Muscle of leg (tissue), 16 donors: ENCODE measurements at places on chromosomes 6 and 20. TPM values are rescaled to one million over a fixed set of nuclear protein-coding genes. Genes with fewer than 3 reads are reported as not detected.
A peak's percentile ranks its signal among the peaks of the same experiment; 100 is the strongest.

PTCRA gene
- polyA plus RNA-seq, result not detected

GRCh38 chr6:5294392-5295211 lies 33.3 kb downstream of the FARS2 start:
- DNase-seq, result peak; percentile 16

DNA sequence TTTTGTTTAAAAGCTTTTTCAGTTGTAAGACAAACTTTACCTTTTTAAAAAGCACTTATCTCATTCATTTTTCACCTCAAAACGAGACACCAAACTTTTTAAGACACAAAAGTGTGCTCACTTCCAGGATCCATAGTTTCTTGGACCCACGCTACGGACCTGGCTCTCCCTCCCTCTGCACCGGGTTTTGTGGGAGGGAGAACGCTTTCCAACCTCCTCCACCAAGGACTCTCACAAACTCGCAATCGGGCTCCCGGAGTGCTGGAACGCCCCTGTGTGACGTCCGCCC lies 436 bp downstream of the CAGE1 start:
- DNase-seq, result no peak

LINC00237 gene
- 0.14 TPM for polyA plus RNA-seq

- DNase-seq, result peak; percentile 28
These were observed 56.4 kb downstream of the LYRM4 start for GRCh38 chr6:5204376-5204775.

DNA sequence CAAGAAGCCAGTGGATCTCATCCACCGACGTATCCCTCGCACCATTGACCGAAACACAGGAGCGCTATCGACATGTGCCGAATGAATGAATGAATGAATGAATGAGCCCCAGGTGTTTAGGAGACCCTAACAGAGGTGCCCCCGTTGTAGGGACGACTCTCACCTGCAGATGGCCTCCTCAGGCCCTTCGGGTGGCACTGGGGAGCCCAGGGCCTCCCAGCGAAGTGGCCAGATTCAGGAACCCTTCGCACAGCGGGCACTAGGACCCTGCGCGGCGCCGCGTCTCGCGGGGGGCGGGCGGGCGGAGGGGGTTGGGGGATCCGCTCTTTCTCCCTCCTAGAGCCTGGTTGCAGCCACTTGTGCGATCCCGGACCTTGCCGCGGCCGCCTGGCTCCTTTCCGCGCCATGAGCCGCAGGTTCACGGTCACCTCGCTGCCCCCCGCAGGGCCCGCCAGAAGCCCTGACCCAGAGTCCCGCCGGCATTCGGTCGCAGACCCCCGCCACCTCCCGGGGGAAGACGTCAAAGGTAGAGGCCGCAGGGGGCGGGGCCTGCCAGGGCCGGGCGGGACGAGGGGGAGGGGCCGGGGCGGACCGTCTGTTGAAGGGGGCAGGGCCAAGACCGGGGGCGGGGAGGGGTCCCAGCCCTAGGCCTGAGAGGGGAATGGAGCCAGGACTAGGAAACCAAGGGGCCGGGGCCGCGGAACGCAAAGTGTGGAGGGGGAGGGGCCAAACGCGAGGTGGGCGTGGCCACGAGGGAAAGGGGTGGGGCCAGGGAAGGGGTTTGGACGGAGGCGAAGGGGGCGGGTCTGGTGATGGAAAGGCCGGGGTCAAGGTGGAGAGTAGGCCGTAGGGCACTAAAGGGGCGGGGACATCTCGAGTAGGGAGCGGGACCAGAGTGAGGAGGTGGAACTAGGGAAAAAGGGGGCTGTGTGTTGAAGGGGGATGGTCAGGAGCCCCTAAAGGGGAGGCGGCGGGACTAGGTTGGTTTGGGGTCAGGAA lies 7.4 kb upstream of the SLC12A5 start:
- DNase-seq, result no peak

DNA sequence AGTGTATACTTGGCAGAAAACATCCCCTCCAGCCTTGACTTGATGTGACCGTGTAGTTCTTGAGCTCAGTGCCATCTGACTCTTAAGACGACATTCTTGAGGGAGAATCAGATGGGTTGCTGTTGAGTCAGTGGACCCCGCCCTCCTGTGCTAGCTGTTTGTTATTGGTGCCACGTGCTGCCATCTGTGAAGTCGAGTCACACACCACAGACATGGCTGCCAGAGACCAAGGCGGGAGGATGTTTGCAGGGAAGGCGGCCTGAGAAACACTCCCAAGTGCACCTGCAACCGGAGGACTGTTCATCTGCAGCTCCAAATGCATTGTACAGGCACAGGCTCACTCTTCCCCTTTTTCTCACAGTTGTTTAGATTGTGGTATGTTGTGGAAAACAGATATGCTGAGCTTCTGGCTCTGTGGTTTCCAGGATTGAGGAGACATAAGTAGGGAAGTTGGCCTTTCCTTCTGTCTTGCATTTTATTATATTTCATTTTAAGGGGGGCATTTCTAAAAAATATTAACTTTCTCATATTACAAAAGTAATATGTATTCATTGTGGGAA lies 345.3 kb upstream of the ZFP64 start:
- no peak for DNase-seq

GRCh38 chr6:159939591-159940016 lies 29.3 kb upstream of the IGF2R start:
- DNase-seq, result no peak

- DNase-seq, result no peak
These were observed 46.3 kb downstream of the OR2B2 start for GRCh38 chr6:27865850-27866356.

DNA sequence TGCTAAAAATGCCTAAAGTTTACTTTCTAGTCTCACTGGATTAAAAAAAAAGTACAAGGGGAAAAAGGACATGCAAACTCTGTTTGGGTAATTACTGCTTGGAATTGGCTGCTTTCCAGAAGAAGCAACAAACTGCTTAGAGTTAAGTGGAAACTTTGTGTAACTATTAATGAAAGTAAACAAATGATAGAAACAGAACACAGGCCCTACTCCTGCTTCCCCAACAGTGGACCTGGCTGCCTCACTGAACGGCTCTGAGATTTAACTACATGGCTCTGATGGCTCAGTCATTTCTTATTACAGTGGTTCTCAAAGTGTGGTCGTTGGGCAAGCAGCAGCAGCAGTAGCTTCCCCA lies 108.5 kb downstream of the MAN1A1 start:
- peak; percentile 90 for DNase-seq

- DNase-seq, result peak; percentile 53
These were observed 103.6 kb upstream of the NXT1 start for GRCh38 chr20:23246717-23247664.

GRCh38 chr6:112522587-112522986 lies 175.5 kb downstream of the RFPL4B start:
- DNase-seq, result no peak

SIRPG gene
- polyA plus RNA-seq, result not detected

CRISP3 gene
- polyA plus RNA-seq, result 0.36 TPM

DNA sequence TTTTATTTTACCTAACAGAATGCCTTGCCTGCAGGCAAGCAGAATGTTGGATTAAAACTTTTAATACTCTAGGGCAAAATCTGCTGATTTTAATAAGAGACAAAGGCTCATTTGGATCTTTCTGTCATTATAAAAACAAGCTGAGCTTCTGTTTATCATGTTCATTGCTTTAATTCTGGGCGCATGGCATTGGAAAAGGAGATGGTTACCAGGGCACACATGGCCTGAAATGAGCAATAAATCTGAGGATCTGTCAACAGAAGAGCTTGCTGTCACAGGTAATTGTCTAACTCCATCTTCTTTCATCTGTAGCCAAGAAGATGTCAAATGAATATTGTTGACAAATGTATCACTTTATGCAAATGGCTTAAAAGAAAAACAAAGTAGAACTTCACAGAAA lies 439.6 kb downstream of the DOK5 start:
- no peak for DNase-seq

DNA sequence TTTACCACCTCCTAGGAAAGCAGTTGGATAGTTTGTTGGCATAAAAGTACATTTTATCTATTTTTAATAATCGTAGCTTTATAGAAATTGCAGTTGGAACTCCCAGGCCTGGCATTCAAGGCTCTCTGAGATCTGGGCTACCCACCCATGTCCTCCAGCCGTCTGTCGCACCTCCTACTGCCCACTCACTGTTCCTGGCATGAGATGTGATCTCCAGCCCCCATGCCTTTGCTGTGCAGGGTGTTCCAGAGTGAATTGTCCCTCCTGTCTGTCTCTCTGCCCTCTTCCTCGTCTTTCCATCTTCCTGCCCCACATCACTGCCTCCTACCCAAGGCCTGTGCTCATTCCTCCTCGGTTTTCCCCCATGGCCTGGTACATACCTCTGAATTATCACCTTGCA lies 50.7 kb downstream of the PTPN1 start:
- DNase-seq, result no peak

AGER gene
- polyA plus RNA-seq, result 10.1 TPM

- no peak for DNase-seq
These were observed 20.6 kb downstream of the OLIG3 start for GRCh38 chr6:137473598-137473997.

GRCh38 chr6:120290964-120291363 lies 941.4 kb upstream of the MAN1A1 start:
- DNase-seq, result no peak

- DNase-seq, result no peak
These were observed 28.3 kb upstream of the B3GAT2 start for GRCh38 chr6:70985156-70985555.

- DNase-seq, result peak; percentile 52
These were observed 1.5 kb upstream of the STX16 start for GRCh38 chr20:58649288-58650180.

- no peak for DNase-seq
These were observed 74.1 kb upstream of the TCF21 start for GRCh38 chr6:133814797-133815196.

DNA sequence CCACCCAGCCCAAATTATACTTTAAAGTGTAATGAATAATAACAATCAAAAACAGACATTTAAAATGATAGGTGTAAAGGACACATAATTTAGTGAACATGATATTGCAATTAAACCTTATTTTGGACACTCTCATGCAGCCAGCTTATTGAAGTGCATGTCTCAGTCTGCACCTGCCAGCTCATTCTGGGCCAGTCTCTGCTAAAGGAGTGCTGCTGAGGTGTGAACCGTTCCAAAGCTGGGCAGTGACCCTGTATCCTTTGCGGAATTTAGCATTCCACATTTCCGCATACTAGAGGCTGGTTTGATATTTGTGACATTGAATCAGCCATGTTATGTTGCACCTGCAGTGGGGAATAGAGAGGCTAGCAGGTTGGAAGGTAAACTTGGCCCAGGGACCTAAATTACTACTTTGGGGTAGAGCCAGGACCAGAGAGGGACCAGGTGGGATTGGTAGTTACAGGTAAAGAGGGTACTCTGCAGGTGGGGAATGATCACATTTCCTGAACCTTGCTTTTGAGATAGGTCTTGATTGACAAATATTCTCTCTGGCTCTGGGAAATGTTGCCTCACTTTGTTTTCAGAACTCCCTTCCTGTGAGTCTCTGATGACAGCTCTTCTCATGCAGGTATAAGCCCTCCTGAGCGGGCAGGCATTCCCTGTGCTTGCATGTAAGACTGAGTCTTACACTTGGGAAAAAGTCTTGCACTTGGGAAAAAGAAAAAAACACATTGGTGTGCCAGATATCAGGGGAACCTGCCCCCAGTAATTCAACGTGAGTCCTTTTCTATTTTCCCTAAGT lies 26.2 kb downstream of the TULP4 start:
- no peak for DNase-seq

- DNase-seq, result no peak
These were observed 2.0 kb upstream of the TAF4 start for GRCh38 chr20:62067547-62068260.

DNA sequence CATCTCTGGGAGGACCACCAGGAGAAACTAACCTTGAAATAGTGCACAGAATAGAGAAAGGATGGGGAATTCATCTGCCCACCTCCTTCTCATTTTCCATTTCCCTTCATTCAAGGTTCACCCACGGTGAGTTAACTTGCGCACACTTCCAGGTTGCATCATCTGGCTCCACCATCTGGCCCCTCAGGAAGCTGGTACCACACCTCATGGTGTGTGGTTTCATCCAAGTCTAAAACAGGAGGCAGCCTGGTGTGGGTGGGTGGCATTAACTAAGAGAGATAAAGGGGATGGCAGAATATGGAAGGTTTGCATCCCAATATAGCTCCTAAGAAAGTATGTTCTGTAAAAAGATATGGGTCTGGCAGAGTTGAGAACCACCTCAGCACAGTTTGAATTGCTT lies 3.8 kb downstream of the ZNF334 start:
- no peak for DNase-seq

GRCh38 chr6:42511803-42512422 lies 51.9 kb upstream of the UBR2 start:
- DNase-seq, result peak; percentile 15

GRCh38 chr6:110769923-110770322 lies 45.3 kb downstream of the CDK19 start:
- no peak for DNase-seq

- peak; percentile 47 for DNase-seq
These were observed 4.7 kb downstream of the ADA start for GRCh38 chr20:44646641-44647274.

- no peak for DNase-seq
These were observed 278.3 kb downstream of the SOX4 start for GRCh38 chr6:21871831-21872230.

KCNQ2 gene
- polyA plus RNA-seq, result 11.3 TPM

CALHM4 gene
- polyA plus RNA-seq, result not detected

DNA sequence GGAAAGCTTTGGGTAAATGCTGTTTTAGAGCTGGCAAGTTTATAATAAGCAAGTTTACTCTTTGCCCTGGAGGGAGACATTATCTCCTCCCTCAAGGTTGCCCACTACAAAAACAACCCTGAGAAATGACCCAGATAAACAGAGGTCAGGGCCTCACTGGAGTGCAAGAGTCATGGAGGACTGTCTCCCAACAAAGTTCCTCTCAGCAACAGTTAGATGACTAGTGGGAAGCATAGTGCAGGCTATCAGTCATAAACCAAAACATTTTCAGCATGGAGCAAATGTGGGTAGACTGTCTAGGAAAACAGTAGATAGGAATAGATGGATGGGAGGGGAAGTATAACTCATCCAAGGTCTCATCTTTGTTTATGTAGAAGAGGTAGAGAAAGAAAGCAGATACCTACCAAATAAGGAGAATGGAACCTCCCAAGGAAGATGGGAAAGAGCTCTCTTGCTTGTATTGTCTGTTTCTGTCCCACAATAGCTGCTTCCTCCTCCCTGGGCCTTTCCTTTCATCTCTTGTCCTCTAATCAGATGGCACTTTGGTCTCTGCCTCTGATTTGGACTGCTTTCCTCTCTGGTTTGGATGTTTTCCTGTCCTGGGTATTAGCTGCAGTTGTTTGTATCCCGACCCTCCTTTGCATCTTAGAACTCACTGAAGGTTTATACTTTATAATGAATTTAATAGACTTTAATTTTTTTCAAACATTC lies 95.4 kb downstream of the WASF1 start:
- DNase-seq, result no peak

- DNase-seq, result peak; percentile 93
These were observed 23.2 kb upstream of the FAM50B start for GRCh38 chr6:3825851-3826581.
